Urothelium cell line (cell line): ENCODE measurements at places on chromosomes 6 and 20.

GRCh38 chr20:18254615-18255014 is 33.7 kb upstream of the ZNF133 start:
- DNase-seq = no peak

- no peak for DNase-seq
Observed at GRCh38 chr6:26183237-26183580, 96.0 kb downstream of the HFE start.

GRCh38 chr6:69589626-69590025 is 207.2 kb downstream of the LMBRD1 start:
- no peak for DNase-seq

GRCh38 chr6:54013966-54014365 is 97.3 kb upstream of the MLIP start:
- DNase-seq = no peak

- DNase-seq = no peak
Observed at GRCh38 chr6:143884216-143884900, 20.1 kb downstream of the ZC2HC1B start.

GRCh38 chr20:49785852-49786175 is 26.8 kb upstream of the SLC9A8 start:
- no peak for DNase-seq

GRCh38 chr6:163133691-163134090 is 280.8 kb upstream of the QKI start:
- DNase-seq = no peak

- DNase-seq = no peak
Observed at GRCh38 chr20:58075586-58076345, 152.7 kb downstream of the ANKRD60 start.

- DNase-seq = no peak
Observed at GRCh38 chr6:58073263-58073662, 755.8 kb downstream of the PRIM2 start.

DNA sequence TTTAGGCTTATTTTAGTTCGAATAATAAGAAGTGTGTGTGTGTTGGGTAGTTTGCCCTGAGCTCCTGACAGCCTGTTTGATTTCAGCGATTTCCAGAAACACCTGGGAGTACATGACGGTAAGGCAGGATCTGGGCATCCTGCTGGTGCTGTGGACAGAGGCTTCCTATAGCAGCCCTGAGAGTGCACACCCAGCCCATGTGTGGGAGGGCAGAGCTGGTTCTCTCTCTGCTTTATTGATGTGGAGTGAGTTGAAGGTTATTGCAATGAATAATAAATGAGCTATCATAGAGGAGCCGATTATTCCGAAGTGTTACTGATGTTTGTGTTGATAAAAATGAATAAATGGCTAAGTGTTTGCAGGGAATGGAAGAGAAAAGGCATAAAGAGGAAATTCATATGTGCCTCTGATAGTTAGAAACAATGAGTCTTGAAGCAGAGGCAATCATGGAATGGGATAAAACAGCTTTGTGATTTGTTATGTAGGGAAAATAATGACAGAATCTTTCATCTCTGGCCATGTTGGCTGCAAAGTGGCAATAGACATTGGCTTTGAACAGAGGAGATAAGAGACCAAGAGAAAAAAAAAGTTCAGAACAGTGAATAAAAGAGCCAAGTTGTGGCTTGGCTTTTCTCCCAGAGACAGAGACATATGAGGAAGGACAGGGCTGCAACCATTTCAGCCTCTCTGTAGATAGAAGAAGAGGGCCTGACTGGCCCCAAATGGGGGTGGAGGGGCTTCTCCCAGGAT is 166.2 kb upstream of the CHD6 start:
- peak; percentile 20 for DNase-seq

GRCh38 chr6:14722704-14723103 is 523.2 kb upstream of the JARID2 start:
- DNase-seq = no peak

DNA sequence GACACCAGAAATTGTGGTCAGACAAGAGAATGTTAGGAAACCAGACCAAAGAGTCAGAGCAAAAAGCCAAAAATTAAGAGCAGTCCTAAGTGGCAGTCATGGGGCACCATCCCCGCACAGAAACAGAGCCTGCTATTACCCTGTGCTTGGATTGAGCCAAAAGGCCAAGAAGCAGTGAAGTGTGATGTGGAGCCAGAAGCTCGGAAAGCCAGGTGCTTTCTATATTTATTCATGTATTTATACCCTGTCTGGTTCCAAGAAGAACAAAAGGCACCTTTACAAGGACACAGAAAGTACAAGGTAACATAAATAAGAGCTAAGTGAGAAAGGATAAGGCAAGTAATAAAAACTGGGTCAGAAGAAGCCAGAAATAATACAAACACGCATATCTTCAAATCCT is 336.2 kb upstream of the CNR1 start:
- no peak for DNase-seq

DNA sequence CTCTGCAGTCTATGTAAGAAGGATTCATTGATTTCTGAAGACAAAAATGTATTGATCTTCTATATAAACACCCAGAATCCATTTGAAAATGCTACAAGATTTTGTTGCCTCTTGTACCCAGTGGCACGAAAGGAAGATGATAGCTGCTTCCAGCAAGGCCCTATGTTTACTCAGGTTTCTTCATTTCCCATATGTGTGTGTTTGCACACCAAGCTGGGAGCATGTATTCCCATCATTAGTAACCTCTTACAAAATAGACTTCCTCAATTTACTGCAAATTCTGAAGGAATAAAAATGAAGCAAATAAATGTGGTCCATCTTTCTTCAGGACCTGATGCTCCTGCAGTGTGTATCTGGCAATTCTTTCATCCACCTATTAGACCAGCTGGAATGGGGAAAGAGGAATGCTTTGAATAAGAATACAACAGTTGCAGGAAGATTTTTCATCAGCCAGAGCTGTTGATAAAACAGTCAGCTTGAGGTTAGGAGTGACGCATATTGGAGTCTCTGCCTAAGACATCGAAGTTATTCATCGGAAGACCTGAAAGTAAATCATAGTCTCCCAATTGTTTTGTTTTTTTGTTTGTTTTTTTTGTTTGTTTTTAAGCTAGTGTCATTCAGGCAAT is 132.3 kb downstream of the PDE7B start:
- DNase-seq = no peak

DNA sequence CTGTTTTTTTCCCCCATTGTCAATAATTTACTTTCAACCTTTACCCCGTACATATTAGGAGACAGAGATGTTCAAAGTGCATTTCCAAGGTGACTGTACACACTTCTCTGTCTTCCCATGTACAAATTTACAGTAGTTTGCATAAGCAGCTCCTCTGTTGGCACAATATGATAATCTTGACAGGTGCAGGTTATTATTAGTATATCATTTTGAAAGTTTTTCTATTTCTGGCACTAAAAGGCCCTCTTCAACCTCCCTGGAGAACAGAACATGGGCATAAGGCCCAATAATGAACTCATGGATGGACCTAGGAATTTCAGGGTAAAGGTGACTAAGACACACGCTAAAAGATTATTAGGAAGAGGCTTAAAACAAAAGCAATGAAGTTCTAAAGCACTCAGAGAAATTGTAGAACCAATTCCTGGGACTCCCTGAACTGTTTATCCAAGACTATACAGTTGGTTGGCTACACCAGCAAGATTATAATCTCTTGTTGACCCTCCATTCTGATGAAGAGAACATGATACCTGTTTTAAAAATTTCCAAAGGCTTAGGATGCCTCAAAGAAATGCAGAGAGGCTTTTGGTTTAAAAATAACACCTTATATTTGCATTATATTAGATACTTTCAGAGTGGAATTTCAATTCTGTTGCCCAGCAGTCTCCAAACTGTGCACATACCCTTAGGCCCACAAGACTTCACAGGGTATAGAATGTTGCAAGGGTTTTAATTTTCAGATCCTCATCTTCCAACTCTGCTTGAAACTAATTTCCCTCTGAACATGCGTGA is 1.1 kb downstream of the AIG1 start:
- no peak for DNase-seq

- DNase-seq = no peak
Observed at GRCh38 chr6:44622555-44622954, 235.0 kb downstream of the CDC5L start.

- DNase-seq = no peak
Observed at GRCh38 chr6:96156425-96156824, 140.7 kb downstream of the FUT9 start.

DNA sequence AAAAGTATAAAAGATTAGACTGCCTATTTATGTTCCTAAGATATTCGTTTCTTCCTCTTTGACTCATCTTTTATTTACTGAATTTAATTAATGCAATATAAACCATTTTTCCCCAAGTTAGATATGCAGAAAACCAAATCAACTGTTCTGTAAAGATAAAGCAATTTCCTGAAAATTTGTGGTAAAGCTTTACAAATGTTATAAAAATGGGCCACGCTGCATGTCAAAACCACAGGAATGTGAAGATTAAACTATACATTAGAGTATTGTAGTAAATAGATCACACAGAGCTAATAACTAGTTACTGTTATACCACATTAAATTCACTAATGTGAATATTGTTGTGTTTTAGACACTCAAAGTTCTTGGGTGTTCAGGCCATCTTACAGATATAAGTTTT is 83.4 kb downstream of the OPN5 start:
- no peak for DNase-seq

DNA sequence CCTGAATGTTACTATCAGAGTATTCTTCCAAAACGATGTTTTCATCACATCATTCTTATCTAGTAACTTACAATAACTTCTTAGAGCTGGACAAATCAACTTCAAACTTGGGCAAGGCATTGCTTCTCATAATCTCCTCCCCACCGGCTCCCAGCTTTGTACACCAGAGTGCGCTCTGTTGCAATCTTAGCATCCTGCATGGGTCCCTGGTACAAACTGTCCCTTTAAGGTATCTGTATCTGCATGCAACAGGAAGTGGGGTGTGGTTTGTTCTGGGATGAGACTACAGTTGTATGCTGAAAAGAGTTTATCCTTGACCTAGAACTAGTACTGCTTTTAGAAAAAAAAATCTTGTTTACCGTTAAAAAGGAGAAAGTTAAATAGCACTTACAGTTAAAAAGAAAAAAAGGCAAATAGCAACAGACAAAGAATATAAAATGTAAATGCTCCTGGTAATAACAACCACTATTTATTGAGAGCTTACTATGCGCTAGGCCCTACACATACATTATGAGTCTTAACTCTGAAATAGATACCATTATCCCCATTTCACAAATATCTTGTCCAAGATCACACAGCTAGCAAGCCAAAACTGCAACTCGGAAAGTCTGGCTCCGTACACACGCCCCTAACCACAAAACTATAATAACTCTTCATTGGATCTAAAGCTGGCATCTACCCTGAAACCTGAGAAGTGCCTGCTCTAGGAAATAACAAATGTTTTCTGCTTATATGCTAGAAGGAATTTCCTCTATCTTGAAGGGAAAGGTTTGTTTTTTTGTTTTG is 9.8 kb upstream of the HECA start:
- peak; percentile 41 for DNase-seq

- DNase-seq = no peak
Observed at GRCh38 chr20:8749986-8750385, 318.9 kb upstream of the PLCB4 start.

GRCh38 chr20:19211252-19211651 is 1.2 kb upstream of the SLC24A3 start:
- no peak for DNase-seq

- no peak for DNase-seq
Observed at GRCh38 chr6:28941684-28942448, 18.1 kb upstream of the TRIM27 start.

DNA sequence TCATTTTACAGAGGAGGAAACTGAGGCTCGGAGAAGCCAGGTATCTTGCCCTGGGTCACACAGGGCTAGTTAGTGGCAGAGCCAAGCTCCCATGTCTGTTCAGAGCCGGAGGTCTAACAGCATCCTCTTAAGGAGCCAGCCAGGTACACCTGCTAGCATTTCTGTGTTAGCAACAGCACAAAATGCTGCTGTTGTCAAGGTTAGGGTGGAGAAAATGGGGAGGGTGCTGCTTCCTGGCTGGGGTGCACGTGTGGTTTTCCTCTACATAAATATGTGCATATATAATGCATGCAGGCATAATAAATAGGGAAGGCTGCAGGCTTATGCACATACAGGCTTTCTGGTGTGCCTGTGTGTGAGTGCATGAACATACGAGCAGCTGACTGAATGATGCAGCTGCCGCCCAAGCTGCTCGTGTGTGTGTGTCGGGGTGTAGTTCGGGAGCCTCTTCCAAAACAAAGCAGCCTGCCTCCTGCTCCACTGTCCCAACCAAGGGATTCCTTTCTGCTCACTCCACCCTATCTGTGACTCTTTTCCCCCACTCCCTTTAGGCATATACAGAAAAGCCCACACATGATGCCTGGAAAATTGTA is 86.6 kb downstream of the CD40 start:
- no peak for DNase-seq

- DNase-seq = no peak
Observed at GRCh38 chr20:6058684-6059295, 4.9 kb upstream of the LRRN4 start.

DNA sequence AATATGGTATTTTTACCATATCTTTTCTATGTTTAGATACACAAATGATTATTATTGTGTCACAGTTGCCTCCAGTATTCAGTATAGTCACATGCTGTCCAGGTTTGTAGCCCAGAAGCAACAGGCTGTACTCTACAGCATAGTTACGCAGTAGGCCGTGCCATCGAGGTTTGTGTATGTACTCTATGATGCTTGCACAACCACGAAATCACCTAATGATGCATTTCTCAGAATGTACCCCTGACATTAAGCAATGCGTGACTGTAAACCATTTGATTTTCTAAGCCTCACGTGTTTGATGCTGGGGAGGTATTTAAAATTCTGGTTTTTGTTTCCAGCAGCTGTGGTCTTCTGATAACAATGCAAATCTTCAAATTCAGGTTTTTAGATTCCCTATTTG is 207.6 kb downstream of the UST start:
- DNase-seq = no peak

- no peak for DNase-seq
Observed at GRCh38 chr6:63864671-63865318, 229.2 kb downstream of the PHF3 start.

DNA sequence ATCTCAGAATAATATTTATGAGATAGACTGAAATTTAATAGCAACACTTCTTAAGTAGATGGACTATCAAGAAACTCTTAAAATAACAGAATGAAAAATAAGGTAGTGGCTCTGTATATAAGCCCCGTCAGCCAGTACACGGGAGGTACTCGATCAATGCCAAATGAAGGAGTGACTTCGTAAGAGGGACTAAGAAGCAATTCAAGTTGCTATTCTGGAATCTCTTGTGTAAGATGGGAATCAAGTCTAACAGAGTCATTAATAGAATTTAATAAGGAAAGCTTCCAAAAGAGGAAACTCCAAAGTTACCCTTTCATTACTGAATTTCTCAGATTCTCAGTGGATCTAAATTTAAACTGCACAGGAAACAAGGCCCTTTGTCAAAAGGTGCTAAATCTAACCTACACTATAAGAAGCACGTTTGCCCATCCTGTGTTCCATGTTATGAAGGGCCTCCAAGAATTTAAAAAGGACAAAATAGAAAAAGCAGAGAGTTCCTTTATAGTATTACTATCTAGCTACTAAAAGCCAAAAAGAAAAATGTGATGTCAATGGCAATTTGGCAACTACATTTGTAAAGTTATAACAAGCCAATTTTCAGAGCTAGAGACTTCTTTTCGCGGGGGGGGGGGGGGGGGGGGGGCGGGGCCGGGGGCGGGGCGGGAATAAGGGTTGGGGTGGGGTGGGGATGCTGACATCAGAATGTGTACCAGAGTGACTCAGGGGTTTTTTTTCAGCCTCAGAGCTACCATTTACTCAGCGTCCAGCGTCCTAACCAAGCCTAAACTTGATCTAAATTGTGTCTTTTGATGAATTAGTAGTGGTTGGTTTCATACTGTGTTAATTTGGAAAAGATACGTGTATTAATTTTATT is 200.6 kb downstream of the GMPR start:
- peak; percentile 64 for DNase-seq

- no peak for DNase-seq
Observed at GRCh38 chr6:125230674-125231073, 71.1 kb downstream of the HDDC2 start.

GRCh38 chr20:63090052-63090451 is 83.3 kb upstream of the BHLHE23 start:
- no peak for DNase-seq
